Skeletal muscle cell (primary cell): ENCODE measurements at places on chromosomes 1 and 21.

- no peak for DNase-seq
Observed at GRCh38 chr1:184745929-184746638, 8.6 kb downstream of the EDEM3 start.

DNA sequence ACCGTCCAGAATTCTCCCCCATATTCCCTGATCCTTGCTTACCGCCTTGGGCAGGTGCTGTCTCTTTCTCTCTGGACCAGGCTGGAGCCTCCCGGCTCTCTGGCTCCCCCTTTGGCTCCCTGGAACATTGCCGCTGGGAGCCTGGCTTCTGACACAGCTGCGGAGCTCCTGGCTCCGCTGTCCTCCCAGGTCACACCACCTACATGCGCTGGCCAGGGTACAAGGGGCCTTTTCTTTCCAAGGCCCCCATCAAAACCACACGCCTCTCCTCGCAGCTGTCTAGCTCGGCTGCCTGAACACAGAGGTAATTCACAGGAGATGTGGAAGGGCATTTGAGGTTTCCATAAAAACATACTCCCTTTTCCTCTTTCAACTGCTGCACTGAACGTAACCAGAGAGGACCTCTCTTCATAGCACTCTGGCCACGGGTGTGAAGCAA is 7.5 kb upstream of the ZNF648 start:
- DNase-seq, result no peak

- DNase-seq, result no peak
Observed at GRCh38 chr1:10724052-10724494, 72.4 kb downstream of the CASZ1 start.

- DNase-seq, result no peak
Observed at GRCh38 chr1:84715342-84716019, 25.2 kb upstream of the SSX2IP start.

- no peak for DNase-seq
Observed at GRCh38 chr1:168452329-168452728, 91.5 kb downstream of the XCL2 start.

DNA sequence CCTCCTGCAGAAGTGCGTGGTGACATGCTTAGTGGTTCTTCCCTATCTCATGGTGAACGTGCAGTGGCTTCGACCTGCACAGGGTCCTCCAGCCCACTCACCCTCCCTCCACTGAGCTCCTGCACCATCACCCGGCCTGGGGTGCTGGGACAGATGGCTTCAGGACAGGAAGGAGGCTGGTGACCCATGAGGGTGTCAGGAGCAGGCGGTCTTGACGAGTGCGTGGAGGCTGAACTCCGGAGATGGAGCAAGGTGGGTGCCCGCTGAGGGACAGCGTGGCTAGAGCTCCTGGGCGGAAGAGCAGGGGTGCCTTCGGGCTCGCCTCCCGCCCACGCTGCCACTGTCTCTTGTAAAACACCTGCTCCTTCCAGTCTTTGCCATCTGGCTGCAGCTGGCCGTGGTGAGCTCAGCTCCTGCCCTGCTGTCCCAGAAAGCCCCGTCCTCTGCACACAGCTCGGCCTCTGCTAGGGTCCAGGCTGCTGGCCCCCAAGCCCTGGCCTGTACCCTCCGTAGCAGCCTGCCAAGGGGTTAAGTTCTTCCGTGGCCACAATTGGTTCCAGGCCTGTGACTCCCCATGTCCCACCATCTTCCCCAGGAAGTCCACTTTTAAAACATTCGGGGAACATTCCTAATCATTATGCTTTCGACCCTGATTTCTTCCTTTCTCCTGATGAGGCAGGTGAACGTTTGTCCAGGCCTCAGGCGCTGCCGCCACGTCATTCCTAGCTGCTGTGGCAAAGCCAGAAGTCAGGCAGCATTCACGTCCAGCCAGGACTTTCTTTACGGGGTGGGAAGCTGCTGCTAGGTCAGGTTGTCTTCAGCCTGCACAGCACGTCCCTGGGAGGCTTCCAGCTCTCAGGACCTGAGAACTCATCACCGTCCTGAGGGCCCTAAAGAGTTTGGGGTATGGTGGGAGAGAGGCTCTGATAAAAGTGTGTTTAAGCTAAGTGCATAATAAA is 8.1 kb downstream of the KRTAP10-1 start:
- no peak for DNase-seq

GRCh38 chr1:186532466-186532865 is 71.6 kb upstream of the PDC start:
- no peak for DNase-seq

DNA sequence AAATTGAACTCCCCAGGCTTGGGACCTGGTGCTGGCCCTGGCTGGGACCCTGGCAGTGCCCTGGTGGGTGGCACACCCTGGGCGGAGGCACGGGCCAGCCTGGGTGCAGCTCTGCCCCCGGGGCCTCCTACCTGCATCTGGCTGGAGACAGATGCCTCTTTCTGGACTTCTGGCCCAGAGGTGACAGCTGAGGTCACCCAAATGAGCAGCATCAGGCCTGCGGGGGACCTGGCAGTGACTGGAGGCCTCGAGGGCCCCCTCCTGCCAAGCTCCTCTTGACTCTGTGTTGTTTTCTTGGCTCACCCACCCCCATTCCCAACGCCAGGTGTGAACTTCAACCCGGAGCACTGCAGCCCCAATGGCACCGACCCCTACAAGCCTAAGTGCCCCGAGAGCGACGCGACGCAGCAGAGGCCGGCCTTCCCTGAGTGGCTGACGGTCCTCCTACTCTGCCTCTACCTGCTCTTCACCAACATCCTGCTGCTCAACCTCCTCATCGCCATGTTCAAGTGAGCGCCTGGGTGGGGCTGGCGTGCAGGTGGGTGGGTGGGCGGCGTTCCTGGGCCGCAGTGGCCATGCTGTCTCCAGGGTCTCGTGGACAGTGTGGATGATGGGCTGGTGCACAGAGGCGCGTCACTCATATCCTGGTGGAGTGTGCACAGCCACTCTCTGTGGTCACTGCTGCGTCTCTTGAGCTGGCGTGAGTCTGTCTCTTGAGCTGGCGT is 41.6 kb upstream of the LRRC3 start:
- no peak for DNase-seq

DNA sequence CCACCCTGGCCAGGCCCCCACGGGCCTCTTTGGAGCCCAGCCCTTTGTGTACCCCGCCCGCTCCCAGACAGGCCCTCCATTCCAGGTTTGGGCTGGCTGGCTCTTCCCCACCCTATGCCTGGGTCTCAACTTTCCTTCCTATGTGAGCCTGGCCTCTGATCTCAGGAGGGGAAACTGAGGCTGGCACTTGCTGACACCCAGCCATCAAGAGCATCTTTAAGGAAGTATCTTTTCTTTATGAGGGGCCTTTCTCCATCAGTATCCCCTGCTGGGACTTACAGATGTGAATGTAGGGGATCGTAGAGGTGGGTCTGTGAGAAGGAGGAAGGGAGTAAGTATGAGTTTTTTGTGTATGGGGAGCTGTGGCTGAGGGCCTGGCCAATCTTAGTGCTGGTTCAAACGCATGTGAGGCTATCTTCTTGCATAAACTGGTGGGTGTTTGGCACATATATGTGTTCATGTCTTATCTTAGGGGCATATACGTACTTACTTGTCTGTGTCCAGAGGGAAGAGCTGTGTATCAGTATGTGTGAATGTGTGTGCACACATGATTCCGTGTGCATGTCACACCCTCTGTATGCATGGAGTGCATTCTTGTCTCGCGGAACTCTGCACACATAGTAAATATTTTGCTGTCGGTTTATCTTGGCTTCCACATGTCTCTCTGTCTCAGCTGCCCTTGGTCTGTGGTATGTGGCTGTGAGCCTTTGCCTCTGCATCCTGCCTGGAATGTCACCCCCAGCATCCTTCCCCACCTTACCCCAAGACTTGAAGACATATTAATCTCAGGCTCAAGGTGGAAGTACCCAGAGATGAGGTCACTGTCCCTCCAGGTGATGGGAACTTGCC is 5.4 kb downstream of the NECTIN4 start:
- no peak for DNase-seq

DNA sequence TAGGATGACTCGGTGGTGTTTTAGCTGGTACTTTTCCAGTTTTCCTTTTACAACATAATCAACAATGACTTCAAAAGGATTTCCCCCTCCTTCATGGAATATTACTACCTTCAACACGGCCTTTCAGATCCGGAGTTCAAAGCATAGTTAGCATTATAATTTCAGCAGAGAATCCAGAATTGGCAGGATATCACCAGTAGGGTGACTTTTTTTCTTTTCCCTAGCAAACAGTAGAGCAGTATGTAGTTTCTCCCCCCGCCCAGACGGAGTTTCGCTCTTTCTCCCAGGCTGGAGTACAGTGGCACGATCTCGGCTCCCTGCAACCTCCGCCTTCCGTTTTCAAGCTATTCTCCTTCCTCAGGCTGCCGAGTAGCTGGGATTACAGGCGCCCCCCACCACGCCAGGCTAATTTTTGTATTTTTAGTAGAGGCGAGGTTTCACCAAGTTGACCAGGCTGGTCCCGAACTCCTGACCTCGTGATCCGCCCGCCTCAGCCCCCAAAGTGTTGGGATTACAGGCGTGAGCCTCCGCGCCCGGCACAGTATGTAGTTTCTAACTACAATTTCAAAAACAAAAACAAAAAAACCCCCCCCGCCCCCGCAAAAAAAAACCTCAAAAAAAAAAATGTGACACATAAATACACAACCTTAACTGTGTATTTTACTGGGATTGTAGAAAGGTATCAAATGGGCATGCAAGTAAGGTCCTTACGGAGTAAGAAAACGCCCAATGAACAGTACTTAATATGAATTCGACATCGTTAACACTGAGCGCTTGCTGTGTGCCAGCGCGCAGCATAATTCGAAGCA is 1.5 kb upstream of the COX20 start:
- DNase-seq, result peak; percentile 25

GRCh38 chr1:228225740-228226139 is 17.9 kb downstream of the OBSCN start:
- no peak for DNase-seq

DNA sequence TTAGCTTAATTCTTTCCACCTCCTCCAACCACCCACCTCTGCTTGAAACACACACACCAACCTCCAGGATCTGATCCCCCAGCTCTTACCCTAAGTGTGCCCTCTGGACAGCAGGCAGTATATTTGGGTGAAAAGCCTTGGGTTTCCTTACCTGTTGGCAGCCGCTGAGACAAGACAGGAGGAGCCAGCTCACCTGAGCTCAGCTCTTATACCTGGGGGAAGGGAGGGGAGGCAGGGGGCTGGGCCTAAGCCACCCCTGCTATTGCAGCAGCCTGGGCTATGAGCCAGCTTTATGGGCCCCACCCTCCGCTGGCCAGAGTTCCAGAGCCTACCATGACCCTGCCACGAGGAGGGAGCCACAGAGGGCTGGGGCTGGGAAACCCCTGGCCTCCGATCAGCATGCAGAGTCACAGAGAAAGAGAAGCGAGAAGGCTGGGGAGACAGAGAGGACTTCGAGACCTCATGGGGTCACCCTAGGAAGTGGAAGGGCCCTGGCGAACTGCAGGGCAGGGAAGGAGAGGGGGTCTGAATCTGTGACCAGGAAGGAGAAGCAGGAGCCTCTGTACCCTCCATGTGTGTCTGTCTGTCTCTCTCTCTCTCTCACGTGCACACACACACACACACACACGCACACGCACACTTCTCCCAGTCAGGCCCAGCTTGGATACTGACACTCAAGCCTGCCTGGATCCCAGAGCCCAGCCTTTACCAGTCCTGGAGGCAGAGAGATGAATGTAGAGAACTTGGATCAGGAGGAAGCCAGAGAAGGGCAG is at the start of gene S100A14:
S100A14 (minus strand) TSS at position 182 of the 773 bp plus-strand sequence. CDS start 467 bp downstream, outside the sequence.
- DNase-seq, result no peak

DNA sequence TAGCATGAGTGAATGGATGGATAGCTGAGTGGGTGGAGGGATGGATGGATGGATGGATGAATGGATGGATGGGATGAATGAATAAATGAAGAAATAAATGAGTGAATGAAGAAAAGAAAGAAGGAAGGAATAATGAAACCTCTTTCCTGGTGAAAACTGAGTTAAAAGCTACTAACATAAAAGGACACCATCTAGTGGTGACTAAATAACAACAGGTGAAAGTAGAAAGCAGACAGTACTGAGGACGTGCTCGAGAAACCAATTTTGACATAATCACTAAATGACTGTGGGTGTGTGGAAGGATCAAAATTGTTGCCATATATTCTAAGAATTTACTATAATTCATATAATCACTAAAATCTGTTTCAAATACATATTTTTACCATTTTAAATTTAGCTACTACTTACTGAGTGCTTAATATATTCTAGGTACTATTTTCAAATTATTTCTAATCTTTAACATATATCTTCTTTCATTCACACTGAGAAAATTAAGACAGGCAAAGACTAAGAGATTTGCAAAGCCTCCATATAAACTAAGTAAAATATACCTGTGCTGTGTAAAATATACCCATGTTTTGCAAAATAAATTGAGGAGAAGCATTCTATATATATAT is 522.9 kb downstream of the LRRIQ3 start:
- DNase-seq, result no peak
